ENCODE measurements at places on chromosomes 6 and 20.

GRCh38 chr20:41308290-41308711 lies 9.2 kb downstream of the ZHX3 start:
- peak; percentile 59 for DNase-seq

GRCh38 chr6:152184573-152184916 lies 377.1 kb downstream of the ESR1 start:
- DNase-seq = no peak

DNA sequence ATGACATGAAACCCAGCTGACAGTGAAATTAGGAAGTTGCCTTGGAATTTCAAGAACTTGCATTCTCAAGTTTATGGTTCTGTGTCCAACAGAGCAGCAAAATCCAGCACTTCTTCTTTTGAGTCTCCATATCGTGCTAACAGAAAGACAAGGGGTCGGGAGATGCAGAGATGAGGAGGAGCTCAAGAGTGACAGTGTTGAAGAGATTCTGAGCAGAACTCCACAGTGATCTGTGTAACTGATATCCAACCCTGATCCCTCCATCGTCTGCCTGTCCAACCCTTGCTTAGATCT lies 21.2 kb upstream of the BTN1A1 start:
- no peak for DNase-seq

DNA sequence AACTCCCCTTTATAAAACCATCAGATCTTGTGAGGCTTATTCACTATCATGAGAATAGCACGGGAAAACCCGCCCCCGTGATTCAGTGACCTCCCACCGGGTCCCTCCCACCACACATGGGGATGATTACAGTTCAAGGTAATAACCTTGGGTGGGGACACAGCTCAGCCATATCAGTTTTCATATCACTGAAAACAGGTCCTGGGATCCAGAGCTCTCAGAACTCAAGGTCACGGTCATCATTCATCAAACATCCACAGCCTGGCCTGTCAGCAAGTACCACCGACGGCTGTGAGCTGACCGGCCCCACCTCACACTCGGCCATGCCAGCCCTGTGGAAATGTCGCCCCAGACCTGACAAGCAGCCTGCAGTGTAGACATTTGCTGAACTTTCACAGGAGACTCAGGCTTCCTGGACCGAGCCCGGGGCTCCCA lies 14.1 kb upstream of the FRMD1 start:
- no peak for DNase-seq

- DNase-seq = no peak
Observed at GRCh38 chr20:20731000-20731944, 18.8 kb upstream of the RALGAPA2 start.

- no peak for DNase-seq
Observed at GRCh38 chr6:12893036-12893435, 176.5 kb downstream of the PHACTR1 start.

GRCh38 chr20:58893355-58894120 lies 41.0 kb downstream of the GNAS start:
- DNase-seq = no peak

DNA sequence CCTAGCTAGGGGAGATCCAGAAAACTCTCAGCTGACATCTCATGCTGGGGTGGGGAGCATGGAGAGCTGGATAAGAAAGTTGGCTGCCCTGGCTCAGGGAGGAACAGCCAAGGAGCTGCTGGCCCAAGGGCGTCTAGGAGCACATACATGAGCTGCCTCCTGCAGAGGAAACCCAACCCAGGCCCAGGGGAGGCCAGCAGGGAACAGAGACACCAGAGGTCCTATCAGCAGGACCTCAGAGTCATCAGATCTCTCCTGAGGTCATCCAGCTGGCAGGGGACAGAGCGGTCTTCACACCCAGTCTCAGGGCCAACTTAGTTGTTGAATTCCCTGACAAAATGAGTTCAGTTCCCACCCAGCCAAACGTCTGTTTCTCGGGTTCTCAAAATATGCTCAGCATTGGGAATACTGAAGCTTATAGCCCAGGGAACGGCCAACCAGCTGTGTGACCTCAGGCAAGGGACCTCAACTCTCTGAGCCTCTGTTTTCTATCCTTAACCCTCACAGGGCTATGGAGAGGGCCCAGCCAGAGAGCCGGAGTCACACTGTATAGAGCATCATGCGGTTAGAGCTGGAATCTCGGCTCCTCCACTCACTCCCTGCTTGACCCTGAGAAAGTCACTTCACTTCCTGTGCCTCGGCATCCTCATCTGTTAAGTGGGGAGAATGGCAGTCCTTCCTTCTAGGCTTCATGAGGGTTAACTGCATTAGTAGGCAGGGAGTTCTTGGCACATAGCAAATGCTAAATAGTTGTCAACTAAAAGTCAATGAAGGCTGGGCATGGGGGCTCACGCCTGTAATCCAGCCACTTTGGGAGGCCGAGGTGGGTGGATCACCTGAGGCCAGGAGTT lies 13.8 kb downstream of the ADA start:
- no peak for DNase-seq

- DNase-seq = no peak
Observed at GRCh38 chr6:45200510-45200909, 127.6 kb upstream of the RUNX2 start.

DNA sequence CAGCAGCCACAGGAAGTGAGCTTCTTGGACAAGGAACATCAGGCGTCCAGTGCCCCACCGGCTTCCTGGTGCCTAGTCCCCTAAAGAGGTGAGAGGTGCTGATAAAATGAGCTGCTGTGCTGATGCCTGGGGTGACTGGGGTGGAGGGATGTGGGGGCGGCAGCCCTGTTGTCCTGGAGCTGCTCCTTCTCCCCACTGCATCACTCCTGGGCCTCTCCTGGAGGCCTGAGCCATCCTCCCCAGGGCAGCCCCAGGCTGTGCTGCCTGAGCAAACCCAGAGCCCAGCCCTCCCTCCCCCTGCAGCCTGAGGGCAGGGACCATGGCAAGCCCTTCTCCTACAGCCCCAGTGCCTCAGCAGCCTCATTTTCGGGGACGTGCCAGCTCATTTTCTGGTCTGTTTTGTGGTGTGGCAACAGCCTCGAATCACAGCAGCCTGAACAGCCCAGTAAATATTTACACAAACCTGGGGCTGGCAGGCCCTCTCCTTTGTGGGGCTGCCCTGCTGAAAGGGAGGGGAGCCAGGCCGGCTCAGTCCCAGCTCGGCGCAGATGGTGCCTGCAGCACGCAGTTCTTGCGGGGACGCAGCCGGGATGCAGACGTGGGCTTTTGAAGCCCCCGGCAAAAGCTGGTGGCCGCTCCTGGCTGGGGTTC lies 259.9 kb downstream of the DLL1 start:
- DNase-seq = no peak

- no peak for DNase-seq
Observed at GRCh38 chr6:81169166-81169565, 583.3 kb downstream of the TENT5A start.

DNA sequence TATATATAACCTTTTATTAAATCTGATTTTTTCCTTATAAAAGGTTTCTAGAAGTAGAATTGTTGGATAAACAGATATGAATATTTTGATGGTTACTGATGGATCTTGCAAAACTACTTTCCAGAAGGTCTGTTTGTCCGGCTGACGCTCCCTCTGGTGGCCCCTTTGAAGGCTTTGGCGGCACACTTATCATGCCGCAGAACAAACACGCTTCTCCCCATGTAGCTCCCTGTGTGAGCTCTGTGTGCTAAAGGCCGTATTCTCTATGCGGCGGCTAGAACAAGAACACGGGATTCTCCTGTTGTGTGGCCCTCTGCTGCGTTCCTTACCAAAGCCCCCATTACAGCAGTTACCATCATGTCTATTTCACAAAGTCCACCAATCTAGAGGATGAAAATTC lies 30.0 kb downstream of the PPP1R3G start:
- DNase-seq = no peak

GRCh38 chr6:15362274-15363160 lies 116.6 kb downstream of the JARID2 start:
- DNase-seq = no peak

DNA sequence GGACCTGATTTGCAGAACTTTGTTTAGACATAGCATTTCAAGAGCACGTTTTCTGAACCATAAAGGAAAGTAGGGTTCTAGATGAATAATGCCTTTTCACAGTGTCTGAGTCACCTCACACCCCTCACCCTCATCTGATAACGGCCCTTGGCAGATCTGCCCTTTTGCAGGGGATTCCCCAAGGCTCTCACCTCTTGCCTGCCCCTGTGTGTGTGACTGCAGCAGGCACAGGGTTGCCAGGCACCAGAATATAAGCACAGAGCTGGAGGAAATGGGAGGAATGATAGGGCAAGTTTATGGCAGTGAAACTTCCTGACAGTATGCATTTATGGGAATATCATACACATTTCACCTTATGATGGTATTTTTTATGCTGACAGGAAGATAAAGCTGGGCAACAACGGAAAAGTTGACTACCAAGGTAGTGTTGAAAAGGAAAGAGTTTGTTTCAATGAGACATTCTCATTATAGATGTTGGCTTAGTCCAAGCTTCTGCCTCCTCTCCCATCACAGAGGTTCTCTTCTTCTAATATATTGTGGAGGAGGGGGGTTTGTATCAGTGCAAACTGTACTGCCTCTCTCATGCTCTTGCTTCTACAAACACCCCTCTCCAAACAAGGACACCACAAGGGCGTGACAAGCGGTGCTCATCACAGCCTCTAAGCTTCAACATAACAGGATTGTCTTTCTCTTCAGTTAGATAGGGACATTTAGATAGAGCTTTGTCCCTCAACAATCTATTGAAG lies 101.5 kb upstream of the BACH2 start:
- DNase-seq = no peak

DNA sequence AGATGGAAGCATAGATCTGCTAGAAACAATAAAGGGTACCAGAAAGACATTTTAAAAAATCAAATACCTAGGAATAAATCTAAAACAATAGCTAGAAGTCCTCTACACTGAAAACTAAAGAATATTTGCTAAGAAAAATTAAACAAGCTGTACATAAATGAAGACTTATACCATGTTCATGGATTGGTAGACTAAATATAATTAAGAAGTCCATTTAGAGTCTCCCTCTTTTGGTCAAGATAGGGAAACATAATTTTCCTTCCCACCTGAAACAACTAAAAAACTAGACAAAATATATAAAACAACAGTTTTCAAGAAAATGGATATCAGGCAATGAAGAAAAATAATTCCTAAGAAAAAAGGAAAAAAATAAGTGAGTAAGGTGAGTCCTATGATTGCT lies 120.0 kb upstream of the TAB2 start:
- DNase-seq = no peak

Data from AG04450 (cell line).